ENCODE measurements at places on chromosomes 2 and 18.

- H3K4me1 ChIP-seq = peaks cover 82% of the 10 kb centered on the region
- H3K27me3 ChIP-seq = no peaks in the 10 kb centered on the region
- peaks cover 6% of the 10 kb centered on the region for H3K36me3 ChIP-seq
- H3K27ac ChIP-seq = peak overlapping the region; percentile 91
- DNase-seq = peak; percentile 39
Measured at GRCh38 chr2:136052369-136053362, 65.3 kb downstream of the CXCR4 start.

DNA sequence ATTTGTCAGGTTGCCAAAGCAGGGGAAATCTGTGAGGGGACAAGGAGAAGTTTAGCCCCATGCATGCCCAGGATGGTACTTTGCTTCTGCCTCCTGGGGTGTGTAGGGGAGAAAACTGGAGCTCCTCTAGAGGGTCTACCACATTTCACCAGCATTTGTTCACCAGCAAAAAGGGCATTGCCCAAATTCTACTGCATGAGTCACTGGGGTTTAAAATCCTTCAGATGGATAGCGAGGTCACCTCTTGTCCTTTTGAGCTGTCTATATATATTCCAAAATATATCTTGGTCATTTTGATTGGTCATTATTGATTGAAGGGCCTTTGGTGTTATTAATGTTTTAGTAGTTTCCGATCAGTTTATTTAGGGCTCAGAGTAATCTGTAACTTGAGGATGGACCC is 18.7 kb downstream of the FHOD3 start:
- no peak overlapping the region for H3K4me3 ChIP-seq
- no peak overlapping the region for H3K27ac ChIP-seq
- no peak for DNase-seq
- H3K27me3 ChIP-seq = peaks cover 15% of the 10 kb centered on the region
- peaks cover 2% of the 10 kb centered on the region for H3K36me3 ChIP-seq

DNA sequence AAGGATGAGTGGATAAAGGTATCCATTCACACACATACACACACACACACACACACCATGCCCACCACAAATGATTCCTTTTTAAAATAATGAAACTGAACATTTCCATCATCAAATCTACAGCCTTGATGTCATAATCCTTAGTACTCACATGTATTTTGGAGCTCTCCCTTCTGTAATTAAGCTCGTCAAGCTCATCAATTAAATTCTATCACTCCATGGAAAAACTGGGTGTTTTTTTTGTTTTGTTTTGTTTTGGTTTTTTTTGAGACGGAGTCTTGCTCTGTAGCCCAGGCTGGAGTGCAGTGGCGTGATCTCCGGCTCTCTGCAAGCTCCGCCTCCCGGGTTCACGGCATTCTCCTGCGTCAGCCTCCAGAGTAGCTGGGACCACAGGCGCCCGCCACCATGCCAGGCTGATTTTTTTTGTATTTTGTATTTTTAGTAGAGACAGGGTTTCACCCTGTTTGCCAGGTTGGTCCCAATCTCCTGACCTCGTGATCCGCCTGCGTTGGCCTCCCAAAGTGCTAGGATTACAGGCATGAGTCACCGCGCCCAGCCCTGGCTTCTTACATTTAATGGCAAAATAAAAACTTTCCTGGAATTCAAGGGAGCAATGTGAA is 78.6 kb upstream of the RGPD4 start:
- no peaks in the 10 kb centered on the region for H3K36me3 ChIP-seq
- H3K4me3 ChIP-seq = no peak overlapping the region
- no peak for DNase-seq
- no peak overlapping the region for H3K27ac ChIP-seq
- H3K4me1 ChIP-seq = no peaks in the 10 kb centered on the region

- peaks cover 71% of the 10 kb centered on the region for H3K4me1 ChIP-seq
- peak; percentile 81 for DNase-seq
- H3K27ac ChIP-seq = peak overlapping the region; percentile 97
- peaks cover 66% of the 10 kb centered on the region for H3K36me3 ChIP-seq
- no peaks in the 10 kb centered on the region for H3K27me3 ChIP-seq
- H3K4me3 ChIP-seq = peak overlapping the region; percentile 78
Measured at GRCh38 chr2:30234180-30234971, 3.0 kb downstream of the LBH start.

GRCh38 chr2:223918671-223919134 is 26.4 kb downstream of the WDFY1 start:
- no peak overlapping the region for H3K27ac ChIP-seq
- no peaks in the 10 kb centered on the region for H3K27me3 ChIP-seq
- H3K4me3 ChIP-seq = no peak overlapping the region
- peaks cover 15% of the 10 kb centered on the region for H3K36me3 ChIP-seq
- DNase-seq = no peak

GRCh38 chr2:16960579-16960978 is 294.9 kb upstream of the CYRIA start:
- no peak for DNase-seq
- no peaks in the 10 kb centered on the region for H3K27me3 ChIP-seq
- no peak overlapping the region for H3K4me3 ChIP-seq
- no peaks in the 10 kb centered on the region for H3K36me3 ChIP-seq

DNA sequence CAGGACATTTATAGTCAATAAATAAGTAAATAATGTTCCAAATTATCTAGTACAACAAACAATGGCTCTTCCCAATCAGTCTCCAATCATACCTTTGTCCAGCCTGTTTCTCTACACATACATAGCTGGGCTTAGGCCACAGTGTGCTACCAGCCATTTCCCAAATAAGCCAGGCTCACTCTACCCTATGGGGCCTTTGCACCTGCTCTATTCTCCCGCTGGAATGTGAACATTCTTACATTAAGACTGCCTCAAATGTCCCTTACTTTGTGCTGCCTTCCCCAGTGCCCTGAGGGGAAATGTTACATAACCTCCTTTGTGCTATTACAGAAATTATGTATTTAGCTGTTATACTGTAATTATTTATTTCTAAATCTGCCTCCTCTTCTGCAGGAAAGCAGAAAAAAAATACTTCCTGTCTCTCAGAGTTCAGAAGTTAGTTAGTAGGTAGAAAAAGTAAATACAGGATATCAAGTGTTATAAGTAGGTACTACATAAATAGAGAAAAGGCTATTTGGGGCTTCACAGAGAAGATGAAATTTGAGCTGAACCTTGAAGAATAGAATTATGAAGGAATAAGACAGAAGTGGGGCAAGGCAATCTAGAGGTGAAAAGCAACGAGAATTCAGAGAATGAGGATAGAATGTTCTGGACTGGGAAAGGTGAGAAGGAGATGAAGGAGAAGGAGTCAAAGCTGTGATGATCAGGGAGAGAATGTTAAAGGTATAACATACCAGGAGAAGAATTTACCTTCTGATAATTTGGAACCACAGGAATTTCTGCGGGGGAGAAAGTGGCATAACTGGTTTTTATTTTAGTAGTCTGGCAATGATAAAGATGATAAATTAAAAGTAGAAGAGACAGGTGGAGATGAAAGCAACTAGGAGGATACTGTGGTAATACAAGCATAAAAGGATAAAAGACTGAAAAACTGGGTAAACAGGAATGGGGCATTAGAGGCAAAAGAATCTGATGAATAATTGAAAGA is 37.0 kb downstream of the ROCK1 start:
- peak overlapping the region; percentile 27 for H3K27ac ChIP-seq
- peaks cover 66% of the 10 kb centered on the region for H3K4me1 ChIP-seq
- H3K36me3 ChIP-seq = peaks cover 2% of the 10 kb centered on the region
- no peak overlapping the region for H3K4me3 ChIP-seq
- no peak for DNase-seq

DNA sequence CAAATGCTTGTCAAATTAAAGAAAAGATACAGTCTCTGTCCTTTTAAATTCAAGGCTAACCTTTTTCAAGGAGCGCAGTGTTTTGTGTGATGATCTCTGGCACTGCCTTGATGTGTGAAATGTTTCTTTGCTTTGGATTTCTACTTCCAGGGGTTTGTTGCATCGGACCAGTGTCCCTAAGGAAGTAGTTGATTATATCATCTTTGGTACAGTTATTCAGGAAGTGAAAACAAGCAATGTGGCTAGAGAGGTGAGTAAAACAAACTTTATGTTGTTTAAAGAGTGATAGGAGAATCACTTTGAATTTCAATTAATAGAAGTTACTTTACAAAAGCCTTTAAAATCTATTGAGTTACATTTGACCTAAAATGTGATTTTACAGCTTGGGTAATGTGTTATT is 28.8 kb downstream of the HADHB start:
- H3K27ac ChIP-seq = no peak overlapping the region
- peaks cover 4% of the 10 kb centered on the region for H3K36me3 ChIP-seq
- H3K4me3 ChIP-seq = no peak overlapping the region
- no peaks in the 10 kb centered on the region for H3K27me3 ChIP-seq
- DNase-seq = no peak

DNA sequence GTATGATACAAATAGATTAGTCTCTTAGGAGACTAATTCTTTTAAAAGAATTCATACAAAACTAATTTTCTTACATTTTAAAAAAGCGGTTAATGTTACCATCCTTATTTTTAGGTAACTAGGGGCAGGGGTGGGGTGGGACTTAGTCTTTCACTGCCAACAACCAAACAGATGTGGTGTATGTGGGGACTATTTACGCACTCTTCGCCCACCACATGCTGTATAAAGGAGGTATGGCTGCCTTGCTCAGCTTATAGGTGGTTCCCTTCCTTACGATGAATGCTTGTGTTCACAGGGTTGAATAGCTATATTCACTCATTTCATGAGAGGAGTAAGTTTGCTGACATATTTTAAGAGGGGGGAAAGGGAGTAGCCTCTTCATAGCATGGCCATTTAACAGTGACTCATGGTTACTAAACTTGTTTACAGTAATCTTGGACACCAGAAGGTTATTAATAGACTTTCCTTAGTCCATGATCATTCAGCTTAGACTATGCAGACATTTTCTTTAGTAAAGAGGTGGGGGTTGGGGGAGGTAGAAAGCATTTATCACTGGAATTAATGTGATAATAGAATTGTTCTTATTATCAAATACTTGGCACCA is 61.8 kb downstream of the CAB39 start:
- H3K27ac ChIP-seq = no peak overlapping the region
- H3K27me3 ChIP-seq = no peaks in the 10 kb centered on the region
- no peak overlapping the region for H3K4me3 ChIP-seq
- H3K4me1 ChIP-seq = peaks cover 84% of the 10 kb centered on the region
- peaks cover 76% of the 10 kb centered on the region for H3K36me3 ChIP-seq

DNA sequence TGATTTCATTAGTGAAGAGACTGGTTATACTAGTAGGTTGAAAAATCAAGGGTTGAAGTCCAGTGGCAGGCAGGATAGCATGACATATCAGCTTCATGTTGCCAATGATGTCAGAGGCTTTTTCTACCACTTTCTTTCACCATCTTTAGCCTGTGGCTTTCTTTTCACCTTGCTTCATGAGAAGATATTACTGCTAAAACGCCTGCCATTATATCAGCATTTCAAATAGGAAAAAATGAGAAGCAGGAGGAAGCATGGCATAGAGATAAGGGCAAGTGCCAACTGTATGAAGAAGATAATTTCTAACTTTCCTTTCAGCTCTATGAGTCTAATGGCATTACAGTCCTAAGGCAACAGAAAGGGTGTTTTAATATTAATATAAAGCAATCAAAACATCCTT is 270.2 kb upstream of the SYT4 start:
- no peak overlapping the region for H3K27ac ChIP-seq
- H3K4me3 ChIP-seq = no peak overlapping the region
- no peaks in the 10 kb centered on the region for H3K36me3 ChIP-seq
- DNase-seq = no peak
- H3K4me1 ChIP-seq = no peaks in the 10 kb centered on the region
- H3K27me3 ChIP-seq = no peaks in the 10 kb centered on the region

GRCh38 chr2:192194265-192194865 is 368 bp downstream of the TMEFF2 start:
- peaks cover 64% of the 10 kb centered on the region for H3K27me3 ChIP-seq
- H3K4me1 ChIP-seq = peaks cover 18% of the 10 kb centered on the region
- peak; percentile 34 for DNase-seq

- H3K36me3 ChIP-seq = peaks cover 3% of the 10 kb centered on the region
- peak; percentile 48 for DNase-seq
- peak overlapping the region; percentile 85 for H3K27ac ChIP-seq
- peak overlapping the region; percentile 40 for H3K4me3 ChIP-seq
Measured at GRCh38 chr2:190875891-190876290, 4.7 kb upstream of the GLS start.

DNA sequence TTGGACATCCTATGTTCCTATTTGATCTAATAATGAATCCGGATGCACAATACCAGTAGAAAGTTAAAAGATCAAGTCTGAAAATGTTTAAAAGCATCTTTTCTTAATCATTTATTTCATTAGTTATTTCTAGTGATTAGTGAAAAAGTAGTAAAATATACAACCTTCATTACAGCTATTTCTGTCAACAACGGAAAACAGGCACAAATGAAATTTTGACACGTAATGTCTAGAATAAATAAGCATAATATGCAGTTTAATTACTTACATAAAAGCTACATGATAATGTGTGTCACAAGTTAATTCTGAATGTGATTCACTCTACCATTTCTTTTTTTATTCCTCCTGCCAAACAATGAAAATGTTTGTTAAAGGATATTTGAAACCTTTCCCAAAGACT is 216.1 kb downstream of the MYCN start:
- H3K36me3 ChIP-seq = no peaks in the 10 kb centered on the region
- H3K4me1 ChIP-seq = no peaks in the 10 kb centered on the region
- no peak for DNase-seq
- H3K27ac ChIP-seq = no peak overlapping the region
- no peak overlapping the region for H3K4me3 ChIP-seq

- H3K27ac ChIP-seq = no peak overlapping the region
- H3K4me1 ChIP-seq = peaks cover 19% of the 10 kb centered on the region
Measured at GRCh38 chr2:25230948-25231311, 62.5 kb upstream of the POMC start.

- H3K27ac ChIP-seq = no peak overlapping the region
- no peaks in the 10 kb centered on the region for H3K36me3 ChIP-seq
- H3K4me3 ChIP-seq = no peak overlapping the region
- DNase-seq = no peak
- peaks cover 56% of the 10 kb centered on the region for H3K27me3 ChIP-seq
- H3K4me1 ChIP-seq = peaks cover 2% of the 10 kb centered on the region
Measured at GRCh38 chr2:45171136-45171501, 161.9 kb upstream of the SIX2 start.

- H3K4me3 ChIP-seq = no peak overlapping the region
- H3K36me3 ChIP-seq = no peaks in the 10 kb centered on the region
- no peak for DNase-seq
- no peak overlapping the region for H3K27ac ChIP-seq
- peaks cover 7% of the 10 kb centered on the region for H3K4me1 ChIP-seq
Measured at GRCh38 chr2:168369031-168369430, 87.0 kb upstream of the CERS6 start.

- no peaks in the 10 kb centered on the region for H3K36me3 ChIP-seq
- peak within 1 kb of the TSS; percentile 51 for H3K4me3 ChIP-seq
- peak; percentile 19 for DNase-seq
- peaks cover 9% of the 10 kb centered on the region for H3K4me1 ChIP-seq
Measured at GRCh38 chr18:69400253-69400975, at the start of gene DOK6. DOK6 (plus strand) TSS chr18:69400888.

GRCh38 chr2:178008636-178009289 is 63.8 kb downstream of the PDE11A start:
- no peak overlapping the region for H3K4me3 ChIP-seq
- H3K36me3 ChIP-seq = no peaks in the 10 kb centered on the region
- no peak overlapping the region for H3K27ac ChIP-seq
- DNase-seq = no peak

- H3K36me3 ChIP-seq = no peaks in the 10 kb centered on the region
- H3K27me3 ChIP-seq = peaks cover 18% of the 10 kb centered on the region
Measured at GRCh38 chr2:9979977-9980376, 28.5 kb downstream of the GRHL1 start.

- H3K27me3 ChIP-seq = peaks cover 14% of the 10 kb centered on the region
- H3K4me1 ChIP-seq = no peaks in the 10 kb centered on the region
- H3K36me3 ChIP-seq = no peaks in the 10 kb centered on the region
- no peak for DNase-seq
Measured at GRCh38 chr18:48022021-48022420, 91.6 kb upstream of the SMAD2 start.

Measured in activated CD8-positive, alpha-beta T cell treated with anti-CD3 and anti-CD28 coated beads for 36 hours (primary cell).